CD4-positive, alpha-beta T cell treated with Interleukin-17A for 4 hours (primary cell): ENCODE measurements at places on chromosomes 7 and 10.

- no peak for DNase-seq
Observed at GRCh38 chr10:93999401-93999851, 5.7 kb downstream of the PLCE1 start.

GRCh38 chr10:60564475-60564874 lies 174.8 kb upstream of the ANK3 start:
- no peak for DNase-seq

GRCh38 chr7:128271471-128271941 lies 30.4 kb downstream of the LEP start:
- DNase-seq: no peak

GRCh38 chr7:149415391-149416071 lies 45.3 kb downstream of the ZNF777 start:
- DNase-seq: no peak

DNA sequence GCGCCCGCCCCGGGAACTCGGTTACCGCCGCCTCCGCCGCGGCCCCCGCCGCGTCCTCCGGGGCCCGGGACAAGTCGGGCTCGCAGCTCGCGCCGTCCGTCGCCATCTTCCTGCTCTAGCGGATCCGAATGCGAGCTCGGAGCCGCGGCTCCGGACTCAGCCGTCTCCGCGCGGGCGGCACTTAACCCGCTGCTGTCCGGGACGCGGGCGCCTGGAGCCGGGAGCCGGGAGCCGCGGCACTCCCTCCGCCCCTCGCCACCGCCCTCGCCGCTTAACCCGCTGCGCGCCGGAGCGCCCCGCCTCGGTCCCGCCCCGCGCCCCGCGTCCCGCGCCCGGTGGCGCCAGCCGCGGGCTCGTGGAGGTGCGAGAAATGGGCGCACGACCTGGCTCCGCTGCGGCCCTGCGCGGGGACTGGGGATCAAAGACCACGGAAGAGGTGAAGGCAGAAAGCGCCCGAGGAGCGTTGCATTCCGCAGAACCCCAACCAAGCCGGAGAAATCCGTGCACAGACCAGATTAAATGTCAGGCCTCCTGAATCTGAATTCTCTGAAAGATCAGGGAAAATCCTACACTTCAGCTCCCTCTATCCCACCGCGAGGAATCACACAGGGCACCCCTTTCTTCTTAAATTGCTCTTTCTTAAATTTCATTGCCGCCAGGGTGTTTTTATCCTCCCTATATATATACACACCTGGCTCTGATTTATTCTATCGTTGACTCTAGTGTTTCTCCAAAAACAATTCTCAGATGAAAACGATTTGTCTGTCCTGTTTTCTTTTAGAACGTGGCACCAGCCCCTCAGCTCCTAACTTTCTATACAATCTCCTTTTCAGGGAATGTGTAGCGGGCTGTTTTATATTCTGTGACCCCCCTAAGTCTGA lies at the start of gene CTTNBP2:
CTTNBP2 (minus strand) TSS at position 132 of the 881 bp plus-strand sequence; CDS start at position 106, 26 bp downstream.
- no peak for DNase-seq

DNA sequence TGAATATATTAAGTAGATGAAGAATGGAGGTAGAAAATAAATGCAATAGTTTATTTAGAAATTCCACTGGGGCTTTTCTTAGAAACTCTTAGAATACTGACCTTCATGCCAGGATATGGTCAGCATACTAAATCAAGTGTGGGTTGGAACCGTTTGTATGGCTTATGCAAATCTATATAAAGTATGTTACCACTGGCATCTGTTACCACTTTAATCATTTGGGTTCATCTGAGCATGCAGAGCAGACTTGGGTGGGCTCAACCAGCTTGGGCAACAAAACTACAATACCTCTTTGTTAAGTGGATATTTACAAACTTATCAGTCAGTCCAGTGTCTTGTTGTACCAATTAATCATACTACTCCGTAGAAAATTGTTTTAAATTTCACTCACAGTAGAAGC lies 125.8 kb downstream of the CRPPA start:
- no peak for DNase-seq

GRCh38 chr10:804787-805619 lies 115.5 kb upstream of the DIP2C start:
- DNase-seq: no peak

DNA sequence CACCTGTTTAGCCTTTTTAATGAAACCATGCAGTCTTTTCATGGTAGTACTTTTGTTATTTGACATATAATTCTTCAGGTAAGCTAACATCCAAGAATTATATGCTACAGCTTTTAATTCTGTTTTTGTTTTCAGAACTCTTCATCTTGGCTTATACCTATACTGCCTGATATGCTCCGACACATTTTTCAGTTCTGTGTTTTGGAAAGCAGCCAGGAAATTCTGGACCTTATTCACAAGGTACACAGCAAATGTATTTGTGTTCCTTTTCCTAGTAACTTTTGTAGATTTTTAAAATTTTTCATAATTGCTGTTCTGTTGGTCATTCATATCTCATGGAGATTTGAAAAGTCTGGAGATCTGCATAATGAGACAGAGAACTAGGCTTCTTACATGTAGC lies 56.7 kb downstream of the BTAF1 start:
- DNase-seq: no peak

GRCh38 chr10:97814996-97815395 lies 34.6 kb upstream of the GOLGA7B start:
- DNase-seq: no peak

DNA sequence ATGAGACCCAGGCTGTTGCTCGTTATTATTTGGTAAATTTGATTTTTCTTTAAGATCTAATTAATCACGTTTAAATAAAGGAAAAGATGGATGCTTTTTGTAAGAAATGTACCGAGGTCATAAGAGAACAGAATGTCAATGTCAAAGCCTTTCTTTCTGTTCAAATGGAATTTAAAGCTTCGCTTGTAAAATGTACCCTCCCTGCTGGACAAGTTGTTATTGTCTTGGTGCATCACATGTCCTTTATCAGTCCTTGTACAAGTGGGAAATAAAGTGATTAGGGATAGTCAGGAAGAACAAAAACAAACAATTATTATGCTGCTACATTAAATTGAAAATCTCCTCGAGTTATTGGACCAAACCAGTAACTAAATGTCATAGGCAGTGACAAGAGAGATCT lies 363.2 kb downstream of the PHTF2 start:
- DNase-seq: no peak

DNA sequence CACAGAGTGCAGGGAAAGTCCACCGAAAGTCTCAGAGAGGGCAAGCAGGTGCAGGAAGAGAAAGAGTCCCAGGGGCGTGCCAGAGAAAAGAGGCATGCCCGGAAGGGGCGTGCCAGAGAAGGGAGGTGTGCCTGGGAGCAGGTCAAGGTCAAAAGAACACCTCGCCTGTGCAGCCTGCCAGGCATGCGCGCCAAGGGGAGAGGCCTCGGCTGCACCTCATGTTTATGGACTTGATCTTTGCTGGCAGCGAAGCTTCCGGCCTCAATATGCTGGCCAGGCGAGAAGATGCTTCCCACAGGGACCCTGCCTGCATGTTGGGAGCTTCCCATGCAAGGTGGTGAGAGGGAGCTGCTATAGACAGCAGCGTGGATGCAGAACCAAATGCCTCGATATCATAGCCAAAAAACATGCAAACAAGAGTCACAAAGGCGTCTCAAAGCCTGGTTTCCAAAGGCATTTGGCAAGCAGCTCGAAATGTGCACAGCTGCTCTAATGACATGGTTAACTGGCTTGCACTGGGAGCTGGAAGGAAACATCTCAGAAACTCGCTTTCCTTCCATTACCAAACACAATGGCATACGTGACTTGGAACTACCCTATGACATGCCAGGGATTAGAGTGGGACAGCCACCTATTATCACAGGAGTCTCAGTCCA lies 192.5 kb upstream of the PPP2R2D start:
- no peak for DNase-seq

DNA sequence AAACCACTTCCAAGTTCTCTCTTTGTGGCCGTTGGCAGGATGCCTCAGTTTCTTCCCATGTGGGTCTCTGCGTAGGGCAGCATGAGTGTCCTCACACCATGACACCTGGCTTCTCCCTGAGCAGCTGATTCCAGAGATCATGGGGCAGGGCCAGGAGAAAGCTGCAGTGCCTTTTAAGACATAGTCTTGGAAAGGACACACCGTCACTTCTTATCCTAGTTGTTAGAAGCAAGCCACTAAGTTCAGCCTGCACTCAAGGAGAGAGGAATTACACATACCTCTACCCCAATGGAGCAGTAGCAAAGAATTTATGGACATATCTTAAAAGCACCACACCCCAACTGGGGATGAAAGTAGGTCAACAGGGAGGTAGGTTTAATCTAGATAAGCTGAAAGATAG lies 16.4 kb downstream of the NODAL start:
- DNase-seq: no peak

DNA sequence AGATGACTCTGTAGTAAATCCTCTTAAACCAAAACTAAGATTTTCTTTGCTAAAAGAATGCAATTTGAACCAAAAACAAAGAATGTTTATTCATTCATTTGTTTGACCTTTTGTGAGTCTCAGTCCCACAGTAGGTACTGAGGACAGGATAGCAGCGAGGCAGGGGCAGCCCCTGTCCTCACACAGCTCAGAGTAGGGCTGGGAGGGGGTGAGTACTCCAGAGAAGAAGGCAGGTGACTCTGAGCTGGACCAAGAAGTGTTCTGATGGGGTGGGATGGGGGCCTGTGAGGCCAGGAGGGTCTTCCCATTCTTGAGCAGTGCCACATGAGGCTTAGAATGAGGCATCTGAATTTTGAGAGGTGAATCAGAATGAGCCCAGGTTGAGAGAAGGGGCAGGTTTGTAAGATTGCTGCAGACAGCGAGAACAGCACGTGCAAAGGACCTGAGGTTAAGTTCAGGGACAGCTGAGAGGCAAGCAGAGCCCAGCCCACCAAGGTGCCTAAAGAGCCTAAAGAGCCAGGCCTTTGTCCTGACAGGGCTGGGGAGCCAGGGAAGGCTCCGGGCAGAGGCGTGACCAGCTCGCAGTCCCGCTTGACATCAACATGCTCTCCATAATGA lies 56.9 kb upstream of the CHST15 start:
- no peak for DNase-seq

DNA sequence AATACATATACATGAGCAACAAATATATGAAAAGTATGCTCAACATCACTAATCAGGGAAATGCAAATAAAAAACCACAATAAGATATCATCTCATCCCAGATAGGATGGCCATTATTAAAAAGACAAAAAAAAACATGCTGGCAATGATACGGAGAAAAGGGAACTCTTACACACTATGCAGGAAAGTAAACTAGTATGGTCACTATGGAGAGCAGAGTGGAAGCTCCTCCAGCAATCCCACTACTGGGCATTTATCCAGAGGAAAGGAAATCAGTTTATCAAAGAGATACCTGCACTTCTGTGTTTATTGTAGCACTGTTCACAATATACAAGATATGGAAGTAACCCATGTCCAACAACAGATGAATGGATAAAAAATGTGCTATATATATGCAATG lies 217.5 kb downstream of the SDK1 start:
- DNase-seq: no peak

DNA sequence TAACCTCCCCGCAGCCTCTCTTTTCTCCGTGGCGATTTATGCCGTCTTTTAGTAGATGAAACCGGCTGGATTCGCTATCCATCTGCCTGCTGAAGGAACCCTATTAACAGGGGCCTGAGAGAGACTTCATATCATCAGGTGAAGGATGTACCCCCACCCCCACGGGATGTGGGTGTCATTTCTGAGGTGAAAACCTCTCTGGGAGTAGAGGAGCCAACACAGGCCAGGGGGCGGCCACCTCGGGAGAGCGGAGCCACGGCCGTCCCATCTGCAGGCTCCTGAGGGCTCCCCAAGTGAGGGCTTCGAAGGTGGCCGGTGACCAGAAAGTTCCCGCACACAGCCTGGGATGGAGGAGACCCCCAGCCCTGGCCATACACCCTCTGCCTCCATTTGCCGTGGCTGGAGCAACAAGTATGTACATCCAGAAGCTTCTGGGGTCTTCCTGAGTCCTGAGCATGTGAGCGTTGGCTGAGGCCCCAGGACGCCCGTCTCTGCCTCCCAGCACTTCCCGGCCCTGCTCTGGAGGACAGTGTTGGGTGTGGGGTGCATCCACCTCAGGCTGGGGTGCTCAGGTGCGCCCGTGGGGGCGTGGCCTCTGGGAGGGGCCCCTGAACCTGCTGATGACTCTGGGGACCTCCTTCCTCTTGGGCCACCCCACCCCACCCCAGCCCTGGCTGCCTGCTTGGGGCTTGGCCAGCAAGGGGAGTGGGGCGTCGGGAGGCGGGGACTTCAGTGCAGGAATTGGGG lies 84.7 kb downstream of the NKX6-2 start:
- DNase-seq: no peak

DNA sequence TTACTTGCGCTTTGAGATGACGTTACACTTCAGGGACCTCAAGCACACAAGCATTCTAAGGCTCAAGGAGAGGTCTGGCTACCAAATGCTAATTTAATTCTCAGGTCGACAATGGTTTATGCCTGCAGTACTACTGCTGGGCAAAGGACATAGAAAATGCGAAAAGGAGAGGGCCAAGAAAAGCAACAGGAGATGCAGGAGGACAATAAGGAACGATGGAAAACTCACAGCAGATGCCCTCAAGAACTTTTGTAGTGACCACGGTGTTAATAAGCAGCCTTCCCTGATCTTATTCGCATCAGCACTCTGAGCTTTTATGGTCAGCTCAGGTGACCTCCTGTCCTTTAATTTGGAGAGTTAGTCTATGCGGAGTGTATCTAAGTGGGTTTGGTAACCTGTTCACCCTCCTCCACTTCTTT lies 146.3 kb downstream of the GPR85 start:
- DNase-seq: no peak

- DNase-seq: no peak
Observed at GRCh38 chr10:69456880-69457693, 5.8 kb downstream of the TSPAN15 start.

DNA sequence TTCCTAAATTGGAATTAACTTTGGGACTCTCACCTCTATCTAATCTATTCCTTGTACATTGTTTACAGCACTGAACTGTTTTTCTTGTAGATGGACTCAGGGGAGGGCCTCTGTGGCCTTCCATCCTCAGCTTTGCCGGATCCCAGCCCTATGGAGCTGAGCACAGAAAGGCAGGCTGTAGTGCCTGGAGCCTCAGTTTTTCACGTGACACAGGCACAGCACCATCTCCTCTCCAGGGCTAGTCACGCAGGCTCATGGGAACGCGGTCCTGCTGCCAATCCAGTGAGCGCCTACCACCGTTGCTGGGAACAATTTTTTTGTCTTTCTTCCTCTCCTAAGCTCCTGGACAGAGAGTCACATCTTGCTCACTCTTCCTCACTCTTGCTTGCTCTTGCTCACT lies 75.6 kb upstream of the DDC start:
- no peak for DNase-seq
